ENCODE measurements at places on chromosomes 6 and 20.

DNA sequence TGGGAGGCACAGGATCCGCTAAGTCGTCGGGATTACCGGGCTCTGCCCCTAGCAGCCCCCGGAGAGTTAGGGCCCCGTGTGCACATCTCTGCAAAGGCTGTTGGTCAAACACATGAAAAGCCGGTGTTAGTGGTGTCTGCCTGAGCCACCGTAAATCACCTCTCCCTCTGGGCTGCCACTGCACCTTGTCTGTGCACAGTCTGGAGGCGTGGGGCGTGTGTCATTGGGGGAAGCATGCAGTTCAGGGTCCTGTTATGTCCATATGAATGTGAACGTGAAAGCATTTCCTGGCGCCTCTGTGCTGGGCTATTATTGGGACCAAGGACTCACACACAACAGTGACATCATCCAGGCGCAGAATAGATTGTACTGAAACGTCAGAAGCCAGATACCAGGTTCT lies 305.6 kb downstream of the NRN1 start:
- DNase-seq, result no peak

- no peak for DNase-seq
Measured at GRCh38 chr20:64084685-64085152, 521 bp upstream of the LKAAEAR1 start.

DNA sequence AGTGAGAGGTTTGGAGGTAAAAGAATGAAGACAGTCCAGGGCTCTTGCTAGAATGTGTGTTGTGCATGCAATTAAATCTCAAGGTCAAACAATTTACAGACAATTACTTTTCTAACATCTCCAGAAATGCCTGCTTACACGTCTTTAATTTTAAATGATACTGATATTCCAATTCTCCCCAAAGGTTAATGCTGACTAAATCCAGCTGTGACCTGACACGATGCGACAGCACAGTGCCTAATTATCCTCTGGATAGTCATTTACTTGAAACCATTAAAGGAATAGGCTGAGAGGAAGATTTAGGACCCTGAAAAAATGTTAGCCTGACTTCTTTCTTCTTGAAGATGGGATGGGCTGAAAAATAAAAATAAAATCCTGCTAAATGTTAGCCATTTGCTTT lies 178.2 kb upstream of the MMS22L start:
- DNase-seq, result no peak

DNA sequence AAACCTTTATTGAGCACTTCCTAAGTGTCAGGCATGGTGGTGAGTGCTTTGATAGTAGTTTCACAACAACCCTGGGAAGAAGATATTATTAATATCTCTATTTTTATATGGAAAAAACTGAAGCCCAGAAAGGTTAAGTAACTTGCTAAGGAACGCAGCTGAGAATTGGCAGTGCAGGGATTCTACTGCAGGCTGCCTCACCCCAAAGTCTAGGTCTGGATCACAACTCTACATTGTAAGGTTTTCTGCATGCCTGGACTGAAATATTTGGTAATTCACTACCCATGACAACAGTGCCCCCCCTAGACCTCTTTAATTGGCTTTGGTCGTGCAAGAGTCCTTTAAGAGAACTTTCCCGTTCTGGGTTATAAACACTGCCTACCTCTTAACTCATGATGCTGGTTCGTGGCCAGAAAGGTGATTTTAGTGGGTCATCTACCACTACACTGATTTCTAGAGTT lies 67.1 kb upstream of the KCNQ5 start:
- DNase-seq, result no peak

- DNase-seq, result no peak
Measured at GRCh38 chr6:14810021-14810420, 435.8 kb upstream of the JARID2 start.

GRCh38 chr20:43993560-43993959 lies 78.9 kb downstream of the TOX2 start:
- no peak for DNase-seq

DNA sequence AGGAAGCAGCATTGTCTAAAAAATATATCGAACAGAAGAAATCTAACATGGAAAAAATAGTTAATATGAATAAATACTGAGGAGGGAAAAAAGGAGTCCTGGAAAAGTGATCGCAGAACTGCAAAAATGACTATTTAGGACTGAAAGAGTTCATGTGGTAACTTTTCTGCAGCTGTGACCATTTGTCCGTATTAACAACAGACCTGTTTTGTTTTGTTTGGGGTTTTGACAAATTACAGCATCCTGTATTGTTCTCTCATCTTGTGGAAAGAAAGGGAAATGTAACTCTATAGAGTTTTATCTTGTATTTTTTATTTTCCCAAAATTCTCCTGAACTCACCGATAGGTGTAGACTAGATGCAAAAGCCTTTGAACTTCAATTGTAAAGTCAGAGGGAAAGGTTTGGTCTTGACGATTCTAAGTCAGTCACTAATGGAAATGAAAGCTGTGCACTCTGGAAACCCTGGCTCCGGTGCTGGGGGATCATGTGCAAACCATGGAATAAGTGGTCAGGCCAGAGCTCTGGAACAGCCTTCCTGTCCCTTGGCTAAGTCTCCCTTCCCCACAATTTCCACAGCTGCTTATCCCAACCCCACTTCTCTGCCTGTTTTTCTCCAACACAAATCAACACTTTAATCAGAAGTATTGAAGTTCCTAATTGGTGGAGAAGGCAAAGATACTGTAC lies 51.2 kb upstream of the MARCKS start:
- DNase-seq, result no peak

GRCh38 chr6:8627085-8627861 lies 191.9 kb upstream of the SLC35B3 start:
- DNase-seq, result no peak

GRCh38 chr20:21145424-21145823 lies 19.5 kb downstream of the KIZ start:
- DNase-seq, result no peak

DNA sequence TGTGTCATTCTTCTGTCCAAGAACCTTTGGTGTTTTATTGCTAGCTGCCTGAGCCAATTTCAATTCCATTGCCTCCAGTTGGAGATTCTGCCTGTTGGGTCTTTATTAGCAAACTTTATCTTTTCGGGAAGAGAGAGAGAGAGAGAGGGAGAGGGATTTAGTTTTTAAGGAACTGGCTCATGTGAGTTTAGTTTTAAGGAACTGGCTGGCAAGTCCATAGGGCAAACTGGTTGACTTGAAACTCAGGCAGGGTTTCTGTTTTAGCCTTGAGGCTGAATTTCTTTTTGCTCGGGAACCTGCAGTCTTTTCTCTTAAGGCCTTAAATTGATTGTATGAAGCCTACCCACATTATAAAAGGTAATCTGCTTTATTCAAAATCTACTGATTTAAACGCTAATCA lies 23.0 kb downstream of the BCKDHB start:
- peak; percentile 12 for DNase-seq

DNA sequence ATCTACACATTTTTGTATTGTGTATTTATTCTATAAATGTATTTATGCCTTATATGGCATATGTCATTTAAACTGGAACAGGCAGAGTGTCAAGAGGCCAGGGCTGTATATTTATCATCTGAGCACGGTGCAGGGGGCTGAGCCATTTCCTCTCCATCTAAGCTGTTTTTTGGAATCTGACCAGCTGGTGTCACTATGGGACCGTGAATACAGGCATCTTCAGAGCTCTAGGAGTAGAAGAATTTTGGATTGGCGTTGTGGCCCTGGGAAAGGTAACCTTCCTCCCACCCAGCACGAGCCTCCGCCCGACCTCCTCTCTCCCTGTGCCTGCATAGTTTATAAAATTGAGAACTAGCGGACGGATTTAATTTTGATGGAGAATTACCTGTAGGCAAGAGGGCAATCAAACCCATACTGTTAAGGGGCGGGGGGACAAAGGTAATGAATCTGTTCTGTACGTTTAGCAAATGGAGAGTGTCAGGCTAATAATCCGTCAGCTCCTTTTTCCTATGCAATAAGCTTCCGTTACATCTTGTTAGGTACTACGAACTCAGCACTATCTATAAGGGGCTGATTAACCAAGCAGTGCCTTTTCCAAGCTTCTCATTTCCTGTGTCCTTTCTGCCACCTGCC lies 29.0 kb upstream of the EEF1E1 start:
- DNase-seq, result peak; percentile 67

DNA sequence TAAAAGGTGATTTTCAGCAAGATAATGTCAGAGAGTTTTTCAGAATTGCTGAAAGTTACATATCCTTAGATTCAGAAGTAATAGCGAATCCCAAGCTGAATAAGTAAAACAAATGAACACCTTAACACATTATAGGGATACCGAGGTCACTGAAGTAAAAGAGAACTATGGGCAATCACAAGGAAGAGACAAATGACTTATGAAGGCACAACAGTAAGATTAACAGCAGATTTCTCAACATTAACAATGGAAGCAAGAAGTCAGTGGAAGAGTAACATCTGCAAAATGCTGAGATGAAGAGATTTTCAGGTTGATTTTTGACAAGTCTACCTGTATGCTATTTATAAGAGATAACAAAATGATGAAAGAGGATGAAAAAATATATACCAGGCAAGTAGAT lies 86.1 kb upstream of the EZR start:
- DNase-seq, result no peak

GRCh38 chr20:20864351-20865096 lies 152.1 kb upstream of the RALGAPA2 start:
- no peak for DNase-seq

GRCh38 chr6:32177183-32177787 lies 920 bp upstream of the RNF5 start:
- peak; percentile 41 for DNase-seq

DNA sequence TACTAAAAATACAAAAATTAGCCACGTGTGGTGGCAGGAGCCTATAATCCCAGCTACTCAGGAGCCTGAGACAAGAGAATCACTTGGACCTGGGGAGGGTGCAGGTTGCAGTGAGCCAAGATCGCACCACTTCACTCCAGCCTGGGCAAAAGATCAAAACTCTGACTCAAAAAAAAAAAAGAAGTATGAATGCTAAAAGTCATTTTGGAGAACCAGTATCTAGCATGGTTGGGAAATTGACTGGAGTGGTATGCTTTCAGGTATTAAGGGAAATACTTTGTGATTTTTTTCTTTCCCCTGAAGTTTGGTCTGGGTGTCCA lies 30.1 kb downstream of the PCMT1 start:
- DNase-seq, result no peak

DNA sequence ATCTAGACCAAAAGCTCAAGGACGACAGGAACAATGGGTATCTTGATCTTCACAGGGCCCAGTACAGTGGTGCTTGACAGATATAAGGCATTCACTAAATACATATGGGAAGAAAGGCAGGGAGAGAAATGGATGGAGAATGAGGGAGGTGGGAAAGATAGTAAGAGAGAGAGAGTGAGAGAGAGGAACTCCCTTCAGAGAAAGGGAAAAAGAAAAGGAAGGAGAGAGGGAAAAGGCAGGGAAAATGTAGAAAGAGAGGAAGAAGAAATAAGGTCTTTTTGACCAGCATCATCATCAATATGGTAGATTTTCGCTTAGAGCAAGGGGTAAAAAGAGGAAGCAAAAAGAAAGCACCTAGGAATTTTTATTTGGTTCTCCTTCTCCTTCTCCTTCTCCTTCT lies 760 bp upstream of the ANKRD66 start:
- no peak for DNase-seq

- DNase-seq, result no peak
Measured at GRCh38 chr6:25354078-25354932, 75.1 kb downstream of the CARMIL1 start.

GRCh38 chr6:105370351-105370750 lies 32.5 kb downstream of the PREP start:
- DNase-seq, result no peak

DNA sequence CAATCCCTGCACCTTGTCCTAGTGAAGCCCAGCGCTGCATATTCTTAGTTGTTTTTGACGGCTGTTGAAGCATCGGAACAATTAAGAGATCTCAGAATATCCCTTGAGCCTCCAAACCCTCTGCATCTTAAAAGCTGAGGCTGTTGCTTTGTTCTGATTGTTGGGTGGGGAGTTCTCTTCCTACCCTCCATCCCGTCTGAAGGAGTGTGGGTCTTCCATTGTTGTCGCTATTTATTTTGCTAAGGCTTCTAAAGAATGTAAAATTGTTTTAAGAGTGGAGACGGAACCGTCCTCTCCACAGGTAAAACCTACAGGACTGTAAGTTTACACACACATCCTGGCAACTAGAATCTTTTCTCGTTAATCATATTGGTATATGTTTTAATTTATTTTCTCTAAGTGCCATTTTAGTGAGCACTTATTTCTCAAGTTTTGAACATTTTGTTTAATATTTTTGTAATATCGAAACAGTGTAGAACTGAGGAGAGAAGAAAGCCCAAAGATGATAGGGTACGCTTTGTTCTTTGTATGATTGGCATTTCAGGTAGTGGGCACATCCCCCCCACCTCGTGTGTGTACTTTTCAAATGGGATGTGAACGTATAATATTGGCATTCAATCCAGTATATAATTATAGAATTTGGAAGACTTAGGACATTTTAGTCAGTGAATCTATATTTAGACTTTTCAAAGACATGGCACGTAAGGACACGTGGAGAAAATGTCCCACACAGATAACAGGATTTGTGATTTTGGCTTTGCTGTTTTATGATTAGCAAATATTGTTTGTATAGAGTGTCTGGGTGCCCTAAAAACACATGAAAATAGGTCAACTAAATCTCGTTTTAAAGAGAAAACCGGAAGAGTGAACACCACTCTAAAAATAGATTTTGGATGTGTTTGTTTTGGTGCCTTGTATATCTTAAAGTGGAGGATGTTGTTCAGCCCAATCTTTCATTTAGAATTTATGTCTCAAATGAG lies 1.3 kb downstream of the RNF146 start:
- peak; percentile 4 for DNase-seq

GRCh38 chr6:152973916-152974315 lies 8.9 kb downstream of the FBXO5 start:
- DNase-seq, result no peak

GRCh38 chr6:100121854-100122609 lies 128.0 kb upstream of the MCHR2 start:
- DNase-seq, result no peak

DNA sequence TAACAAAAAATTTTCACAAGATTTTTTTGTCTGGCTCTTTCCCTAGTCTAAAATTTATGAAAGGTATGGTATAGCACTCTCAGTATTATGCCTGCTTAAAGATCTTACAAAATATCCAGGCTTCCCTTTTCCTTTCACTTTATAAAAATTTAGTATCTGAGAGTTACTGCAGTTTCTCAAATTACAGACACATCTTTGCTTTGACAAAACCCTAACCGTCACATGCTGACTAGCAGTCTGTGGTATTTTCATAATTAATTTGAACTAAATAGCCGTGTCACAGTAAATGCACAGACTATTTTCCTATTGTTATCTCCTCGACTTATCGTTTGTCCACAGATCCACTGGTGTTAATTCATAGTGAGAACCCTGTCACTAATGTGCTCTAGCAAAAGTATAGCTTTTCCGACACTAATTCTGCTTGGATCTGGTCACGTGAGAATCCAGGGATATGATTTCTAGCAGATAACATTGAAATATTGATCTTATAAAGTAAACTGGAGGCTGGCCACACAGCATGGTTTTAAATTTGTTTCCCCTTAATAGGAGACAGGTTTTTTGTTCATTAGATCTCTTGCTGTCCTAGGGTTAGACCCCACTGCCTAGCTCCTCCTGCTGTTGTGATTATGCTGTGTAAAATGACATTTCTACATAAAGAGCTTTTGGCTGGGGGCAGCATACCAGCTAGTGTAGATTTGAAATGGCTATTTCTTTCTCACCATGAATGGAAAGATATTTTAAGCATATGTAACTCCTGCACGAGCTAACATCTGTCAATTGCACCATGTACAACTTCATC lies 340.6 kb upstream of the SASH1 start:
- no peak for DNase-seq
